Epithelial cell of prostate (primary cell): ENCODE measurements at places on chromosomes 3 and 15.

GRCh38 chr3:126684218-126684751 is 19.8 kb upstream of the CHCHD6 start:
- DNase-seq, result no peak

- DNase-seq, result no peak
Measured at GRCh38 chr15:26773067-26773877, 406 bp upstream of the GABRB3 start.

DNA sequence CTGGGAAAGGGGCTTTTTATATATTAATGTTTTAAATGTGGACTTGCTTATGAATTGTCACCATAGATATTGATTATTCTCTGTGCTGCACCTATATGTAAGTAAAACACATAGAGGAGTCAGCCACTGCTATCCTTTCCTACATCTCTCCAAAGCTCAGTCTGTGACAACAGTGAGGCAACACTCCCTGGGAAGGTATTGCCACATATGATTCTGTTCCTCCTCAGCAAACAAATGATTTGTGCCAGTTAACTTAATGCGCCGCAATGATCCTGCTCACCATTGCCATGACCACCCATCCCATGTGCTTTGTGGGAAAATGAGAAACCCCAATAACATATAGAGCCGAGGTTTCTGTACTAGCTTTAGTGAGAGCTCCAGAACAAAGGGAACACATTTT is 75.1 kb upstream of the FBN1 start:
- no peak for DNase-seq

GRCh38 chr3:81502236-81502635 is 259.2 kb downstream of the GBE1 start:
- no peak for DNase-seq

- no peak for DNase-seq
Measured at GRCh38 chr3:17932136-17932771, 189.8 kb upstream of the TBC1D5 start.

- no peak for DNase-seq
Measured at GRCh38 chr15:63374686-63375520, 6.7 kb downstream of the CA12 start.

GRCh38 chr15:63052077-63052841 is 9.7 kb downstream of the TPM1 start:
- no peak for DNase-seq

- DNase-seq, result no peak
Measured at GRCh38 chr15:100714034-100714748, 111.8 kb downstream of the ASB7 start.

GRCh38 chr3:33645060-33645647 is 72.9 kb downstream of the CLASP2 start:
- no peak for DNase-seq

- no peak for DNase-seq
Measured at GRCh38 chr15:41462084-41462795, 31.4 kb upstream of the ITPKA start.

GRCh38 chr3:183774631-183775030 is 50.7 kb downstream of the MAP6D1 start:
- DNase-seq, result no peak

- no peak for DNase-seq
Measured at GRCh38 chr3:62159709-62160092, 213.6 kb downstream of the FEZF2 start.

GRCh38 chr3:14921034-14921616 is 26.3 kb upstream of the NR2C2 start:
- peak; percentile 34 for DNase-seq

- peak; percentile 92 for DNase-seq
Measured at GRCh38 chr3:140406655-140407054, 271.2 kb upstream of the TRIM42 start.

- no peak for DNase-seq
Measured at GRCh38 chr3:187002915-187003314, 72.6 kb downstream of the ST6GAL1 start.

GRCh38 chr15:97009031-97009431 is 678.5 kb downstream of the NR2F2 start:
- no peak for DNase-seq

GRCh38 chr3:109994853-109995252 is 657.5 kb upstream of the DPPA4 start:
- DNase-seq, result no peak

- no peak for DNase-seq
Measured at GRCh38 chr3:2153053-2153452, 54.4 kb downstream of the CNTN4 start.

DNA sequence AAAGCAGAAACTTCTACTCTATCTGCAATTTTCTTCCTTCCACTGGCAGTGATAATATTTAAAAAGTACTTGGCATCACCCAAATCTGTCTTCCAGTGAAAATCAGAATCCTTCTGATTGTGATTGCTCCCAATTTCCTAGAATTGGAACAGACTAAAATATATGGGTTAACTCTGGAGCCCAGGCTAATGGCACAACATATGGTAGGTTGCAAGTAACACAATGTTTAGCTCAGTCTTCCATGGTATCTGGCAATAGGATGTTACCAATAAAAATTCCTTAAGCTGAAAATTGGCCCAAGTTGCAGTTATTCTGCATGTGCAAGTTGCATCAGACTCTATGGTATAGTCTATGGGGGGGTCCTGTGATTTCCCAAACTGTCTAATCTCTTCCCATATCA is 273.5 kb upstream of the ADAMTS9 start:
- DNase-seq, result no peak

GRCh38 chr3:42819351-42819965 is 10.2 kb downstream of the ACKR2 start:
- DNase-seq, result no peak

DNA sequence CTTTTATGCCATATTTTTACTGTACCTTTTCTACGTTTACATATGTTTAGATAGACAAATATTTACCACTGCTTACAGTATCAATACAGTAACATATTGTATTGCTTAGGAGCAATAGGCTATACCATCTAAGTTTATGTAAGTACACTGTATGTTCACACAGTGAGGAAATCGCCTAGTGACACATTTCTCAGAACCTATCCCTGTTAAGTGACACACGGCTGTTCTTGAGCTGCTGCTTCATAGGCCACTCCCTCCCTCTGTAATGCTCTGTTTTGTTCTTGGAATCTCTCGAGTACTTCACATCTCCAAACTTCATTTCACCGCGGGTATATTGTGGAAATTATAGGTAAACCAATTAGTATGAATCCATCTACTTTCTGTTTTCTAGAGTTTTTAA is 13.4 kb upstream of the SELENOT start:
- no peak for DNase-seq

DNA sequence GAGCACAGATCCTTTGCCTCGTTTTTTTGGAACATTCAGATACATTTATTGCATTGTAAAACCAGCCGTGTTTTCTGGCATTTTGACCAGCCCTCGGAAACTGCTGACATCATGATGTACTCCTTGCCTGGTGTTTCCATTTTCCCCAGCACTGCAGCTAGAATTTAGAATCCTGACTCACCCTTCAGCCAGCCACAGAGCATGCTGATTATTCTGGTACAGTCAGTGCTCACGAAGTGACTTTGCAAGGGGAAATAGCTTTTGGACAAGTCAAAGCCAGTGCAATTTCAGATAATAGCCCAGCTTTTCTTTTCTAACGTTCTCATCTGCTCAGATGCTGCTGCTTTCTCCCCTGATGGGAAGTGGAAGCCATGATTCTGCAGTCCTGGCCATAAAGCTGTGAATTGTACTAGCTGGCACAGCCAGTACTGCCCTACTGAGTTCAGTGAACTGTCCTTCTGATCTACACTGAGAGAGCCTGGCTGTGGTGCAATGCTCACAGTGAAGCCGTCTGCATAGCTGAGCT is 12.1 kb upstream of the CNBP start:
- DNase-seq, result no peak

DNA sequence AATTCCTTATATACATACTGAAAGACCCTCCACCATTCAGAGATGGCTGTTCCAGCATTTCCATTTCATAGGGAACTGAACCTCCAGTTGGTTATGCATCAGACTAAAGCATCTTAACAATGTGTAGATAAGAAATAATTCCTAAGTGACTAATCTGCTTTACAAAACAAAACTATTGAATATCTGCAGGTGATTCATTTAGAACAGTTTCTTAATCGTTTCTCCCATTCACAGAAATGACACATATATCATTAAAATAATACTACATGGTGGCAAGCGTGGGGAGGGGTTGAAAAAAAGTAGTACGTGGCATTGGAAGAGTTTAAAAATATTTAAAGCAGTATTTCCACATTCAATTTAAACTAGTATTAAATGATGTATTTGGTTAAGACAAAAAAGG is 19.5 kb downstream of the COPS2 start:
- peak; percentile 34 for DNase-seq

- DNase-seq, result no peak
Measured at GRCh38 chr15:26970712-26971210, at the start of gene GABRG3. Gene GABRG3 (plus strand): TSS chr15:26971181.

DNA sequence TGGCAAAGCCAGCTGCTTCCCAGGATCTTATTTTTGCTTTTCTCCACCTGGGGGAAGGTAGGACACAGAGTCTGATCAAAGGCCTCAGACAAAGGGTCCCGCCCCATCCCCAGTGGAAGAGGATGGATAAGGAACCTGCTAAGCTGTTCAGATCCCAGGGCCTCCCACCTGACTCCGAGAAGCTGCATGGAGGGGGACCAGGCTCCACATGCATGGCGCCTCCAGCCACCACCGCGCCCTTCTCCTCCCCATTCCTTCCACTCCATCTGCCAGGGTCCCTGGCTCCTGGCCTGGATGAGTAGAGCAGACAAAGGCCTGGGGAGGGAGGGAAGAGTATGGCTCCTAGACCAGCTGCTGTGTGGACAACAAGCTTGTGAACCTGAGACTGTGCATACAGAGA is 20.0 kb upstream of the CRABP1 start:
- DNase-seq, result no peak

- DNase-seq, result no peak
Measured at GRCh38 chr3:124985349-124985748, 50.8 kb upstream of the MUC13 start.

- no peak for DNase-seq
Measured at GRCh38 chr15:37218351-37218916, 118.1 kb upstream of the MEIS2 start.

DNA sequence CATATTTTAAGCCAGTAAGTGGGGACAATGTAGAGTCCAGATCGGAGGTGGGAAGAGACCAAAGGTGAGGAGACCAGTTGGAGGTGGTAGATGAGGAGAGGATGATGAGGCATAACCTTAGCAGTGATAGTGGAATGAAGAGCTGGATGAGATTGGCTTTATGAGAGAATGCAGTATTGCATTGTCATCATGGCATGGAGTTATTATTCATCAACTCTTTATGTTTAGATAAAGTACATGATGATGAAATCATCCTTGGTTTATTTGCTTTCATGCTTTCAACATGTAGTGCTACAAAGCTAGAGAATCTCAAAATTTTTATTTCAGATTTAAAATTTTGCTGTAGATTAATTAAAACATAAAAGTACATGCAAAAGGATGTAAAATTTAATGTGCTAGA is 64.0 kb downstream of the PPM1L start:
- DNase-seq, result no peak

DNA sequence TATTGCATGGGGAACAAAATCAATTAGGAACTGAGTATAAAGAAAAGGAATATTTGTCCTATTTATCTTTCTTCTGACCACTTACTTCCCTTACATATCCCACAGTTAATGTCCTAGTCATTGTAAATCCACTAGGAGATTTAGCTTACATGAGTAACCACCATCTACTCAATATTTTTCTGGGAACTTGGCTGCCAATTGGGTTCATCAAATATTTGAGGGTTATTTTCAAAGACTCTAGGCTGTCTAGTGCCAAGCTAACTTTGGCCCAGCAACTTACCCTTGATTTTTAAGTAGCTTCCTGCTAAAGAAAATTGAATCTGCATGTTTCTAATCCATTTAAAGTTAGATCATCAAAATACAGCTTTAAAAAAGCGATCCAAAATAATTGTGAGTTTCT is 362.5 kb upstream of the EPHA3 start:
- DNase-seq, result no peak

DNA sequence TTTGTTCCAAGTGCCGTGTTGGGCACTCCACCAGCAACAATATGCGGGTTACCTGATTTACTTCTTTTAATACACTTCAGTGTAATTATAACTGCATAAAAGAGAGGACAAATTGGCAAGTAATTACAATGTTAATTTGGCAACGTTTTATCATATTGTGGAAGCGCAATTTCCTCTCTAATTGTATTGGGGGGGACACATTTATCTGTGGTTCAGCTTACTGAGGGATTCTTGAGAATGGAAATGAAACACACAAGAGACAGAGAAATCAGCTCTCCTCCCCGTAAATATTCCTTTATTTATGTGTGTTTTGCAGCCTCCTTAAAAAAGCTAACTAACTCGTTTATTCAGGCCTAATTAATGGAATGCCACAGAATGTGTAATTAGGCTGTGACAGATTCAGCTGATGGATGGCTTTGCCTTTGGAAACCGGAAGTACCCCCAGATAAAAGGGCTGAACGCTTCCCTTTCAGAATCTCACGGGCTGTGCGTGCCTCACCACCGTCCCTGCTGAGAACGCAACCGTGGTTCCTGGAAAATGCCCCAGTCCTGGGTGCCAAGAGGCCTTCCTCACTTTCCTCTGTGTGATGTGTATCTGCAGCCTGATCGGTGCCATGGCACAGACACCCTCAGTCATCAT is 247.1 kb upstream of the ST8SIA2 start:
- no peak for DNase-seq

- DNase-seq, result no peak
Measured at GRCh38 chr15:39948817-39949216, 14.9 kb downstream of the EIF2AK4 start.

- no peak for DNase-seq
Measured at GRCh38 chr15:33500432-33501195, 189.8 kb downstream of the RYR3 start.

- no peak for DNase-seq
Measured at GRCh38 chr3:187774185-187774789, 29.0 kb upstream of the BCL6 start.

- DNase-seq, result no peak
Measured at GRCh38 chr3:33538678-33539339, 98.6 kb upstream of the UBP1 start.

DNA sequence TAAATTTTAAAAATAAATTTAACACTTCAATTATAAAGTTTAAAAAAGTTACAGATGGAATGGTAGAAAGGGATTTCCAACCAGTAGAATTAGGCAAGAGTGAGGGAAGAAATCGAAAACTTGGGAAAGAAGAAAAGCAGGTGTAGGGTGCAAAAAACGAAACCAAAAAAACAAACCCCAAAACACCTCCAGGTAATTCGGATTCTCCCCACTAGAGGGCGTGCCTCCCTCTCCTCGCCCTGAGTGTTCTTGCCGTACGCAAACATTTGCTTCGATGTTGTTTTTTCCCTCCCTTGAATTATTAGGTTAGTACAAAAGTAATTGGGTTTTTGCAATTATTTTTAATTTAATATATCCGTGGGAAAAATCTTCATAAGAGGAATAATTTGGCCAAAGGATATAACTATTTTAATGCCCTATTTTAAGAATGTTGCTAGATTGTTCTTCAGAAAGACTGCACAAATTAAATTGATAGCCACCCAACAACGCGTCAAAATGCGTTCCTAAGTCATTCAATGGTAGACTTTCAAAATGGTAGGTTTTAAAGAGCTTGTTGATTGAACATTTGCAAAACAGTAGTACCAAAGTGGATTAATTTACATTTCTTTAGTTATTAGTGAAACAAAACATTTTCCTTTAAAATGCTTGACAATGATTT is 63.7 kb downstream of the SLC30A4 start:
- DNase-seq, result no peak
